ENCODE measurements at places on chromosomes 2 and 18.

DNA sequence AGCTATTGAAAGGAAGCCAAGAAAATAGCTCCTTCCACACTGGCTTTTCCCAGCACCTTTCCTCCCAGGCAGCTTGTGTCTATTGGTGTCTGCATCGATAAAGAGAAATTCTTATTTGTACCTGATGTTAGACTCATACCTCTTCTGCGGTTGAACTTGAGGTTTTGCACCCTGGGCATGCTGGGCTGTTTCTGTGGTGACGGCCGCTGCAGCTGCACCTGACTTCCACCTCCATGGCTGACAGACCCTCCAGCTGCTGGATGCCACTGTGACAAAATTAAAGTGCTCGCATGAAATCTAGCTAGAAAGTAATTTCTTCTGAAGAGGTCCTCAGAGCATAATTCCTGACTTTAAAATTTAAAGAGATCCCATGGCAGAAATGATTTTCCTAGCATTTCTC, 6.6 kb downstream of the FECH start:
- no peak for DNase-seq

GRCh38 chr2:54483426-54483825, 27.3 kb downstream of the SPTBN1 start:
- no peak for DNase-seq

DNA sequence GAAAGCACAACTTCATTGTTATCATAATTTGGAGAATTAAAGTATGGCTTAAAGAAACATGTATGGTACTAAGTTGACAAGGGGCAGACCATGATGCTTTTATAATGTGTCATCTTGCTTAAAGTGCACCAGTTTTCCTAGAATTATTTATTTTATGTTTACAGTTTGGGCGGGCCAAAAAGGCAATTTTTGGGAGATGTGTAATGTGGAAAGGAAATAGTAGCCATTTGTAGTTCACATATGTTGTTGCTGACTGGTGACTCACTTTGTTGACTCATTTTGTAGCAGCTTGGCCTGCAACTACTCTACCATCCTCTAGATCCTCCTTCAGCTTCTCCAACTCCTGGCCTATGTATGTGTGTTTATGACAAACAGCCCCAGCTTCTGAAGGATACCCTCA, 7.7 kb downstream of the ZSCAN30 start:
- DNase-seq, result no peak

GRCh38 chr2:32680942-32681341, 53.1 kb downstream of the TTC27 start:
- DNase-seq, result no peak

DNA sequence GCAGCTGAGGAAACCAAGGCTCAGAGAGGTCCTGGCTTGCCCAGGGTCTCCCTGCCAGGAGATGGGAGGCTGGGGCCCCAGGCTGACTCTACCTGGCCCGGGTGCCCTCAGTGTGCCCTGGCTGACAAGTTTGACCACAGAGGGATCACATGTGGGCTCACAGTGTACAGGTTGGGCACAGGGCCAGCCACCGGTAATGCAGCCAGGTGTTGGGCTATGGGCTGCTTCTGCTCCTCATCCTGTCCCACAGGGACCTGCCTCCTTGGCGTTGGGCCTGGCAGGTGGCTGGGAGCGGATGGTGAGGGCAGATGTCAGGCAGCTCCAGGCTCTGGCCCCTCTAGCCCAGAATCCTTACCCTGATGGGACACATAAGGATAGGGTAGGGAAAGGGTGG, 250.5 kb downstream of the LOXHD1 start:
- DNase-seq, result no peak

- no peak for DNase-seq
These were observed 39.5 kb downstream of the SFT2D3 start for GRCh38 chr2:127740665-127741288.

- DNase-seq, result no peak
These were observed 23.1 kb upstream of the DSG3 start for GRCh38 chr18:31424383-31424988.

DNA sequence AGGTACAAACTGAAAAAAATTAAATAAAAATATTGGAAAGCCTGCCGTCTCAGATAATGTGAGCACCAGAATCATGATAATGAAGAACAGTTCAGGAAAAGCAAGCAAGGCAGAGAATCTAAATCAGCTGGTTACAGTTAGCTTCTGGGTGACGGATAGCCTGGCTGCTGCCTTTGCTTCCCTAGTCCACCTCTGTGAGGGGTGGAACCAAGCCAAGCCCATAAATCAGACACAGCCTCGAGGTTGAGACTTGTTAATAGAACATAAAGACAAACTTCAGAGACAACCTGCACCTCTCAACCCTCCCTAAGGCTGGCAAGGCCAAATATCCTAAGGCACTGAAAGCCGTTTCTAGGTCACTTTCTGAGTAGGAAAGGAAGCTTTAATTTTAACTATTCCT, 334.7 kb upstream of the SLC39A10 start:
- DNase-seq, result no peak

DNA sequence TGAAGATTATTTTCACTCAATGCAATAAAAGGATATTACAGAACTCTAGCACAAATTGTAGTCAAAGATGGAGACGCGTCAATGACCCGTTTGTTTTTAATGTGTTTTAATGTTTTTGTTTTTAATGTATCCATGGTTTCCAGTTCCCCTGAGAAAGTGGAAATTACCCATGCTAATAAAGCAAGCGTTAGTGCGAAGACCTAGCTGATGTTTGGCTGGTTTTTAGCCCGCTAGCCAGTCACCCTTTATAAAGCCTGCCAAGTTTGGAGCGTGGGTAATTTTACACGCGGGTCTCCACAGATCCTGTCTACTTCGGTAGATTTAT, 430 bp upstream of the CHMP1B start:
- DNase-seq, result no peak

DNA sequence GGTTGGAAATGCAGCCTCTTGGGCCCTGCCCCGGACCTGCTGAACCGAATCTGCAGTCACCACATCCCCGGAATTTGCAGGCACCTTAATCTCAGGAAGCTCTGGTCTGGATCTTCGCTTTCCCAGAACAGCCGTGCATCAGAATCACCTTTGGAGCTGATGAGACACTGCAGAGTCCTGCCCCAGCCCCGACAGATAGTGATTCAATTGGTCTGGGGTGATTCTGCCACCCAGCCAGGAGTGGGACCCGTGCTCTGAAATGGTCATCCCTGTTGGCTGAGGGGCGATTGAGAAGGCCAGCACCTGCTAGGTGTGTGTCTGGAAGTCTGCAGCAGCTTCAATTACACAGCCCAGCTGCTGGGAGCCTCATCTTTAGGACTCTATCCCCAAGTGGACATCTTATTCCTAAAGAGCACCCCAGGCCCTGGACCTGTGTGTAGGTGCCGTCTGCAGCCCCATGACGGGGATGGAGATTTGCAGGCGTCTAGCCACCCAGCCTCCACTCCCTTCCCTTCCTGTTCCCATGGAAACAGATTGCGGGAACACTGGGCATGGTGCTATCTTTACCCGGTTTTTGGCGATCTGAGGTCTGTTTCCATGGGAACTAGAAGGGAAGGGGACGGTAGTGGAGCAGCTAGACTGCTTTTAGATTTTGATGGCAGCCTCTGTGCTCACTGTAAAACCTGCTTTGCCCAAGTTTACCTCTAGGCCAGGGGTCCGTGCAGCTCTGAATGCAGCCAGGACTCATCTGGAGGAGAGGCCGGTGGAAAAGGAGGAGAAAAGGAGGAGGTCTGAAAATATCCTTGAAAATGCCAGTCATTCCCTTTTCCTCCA, 156.1 kb downstream of the LDLRAD4 start:
- DNase-seq, result no peak

DNA sequence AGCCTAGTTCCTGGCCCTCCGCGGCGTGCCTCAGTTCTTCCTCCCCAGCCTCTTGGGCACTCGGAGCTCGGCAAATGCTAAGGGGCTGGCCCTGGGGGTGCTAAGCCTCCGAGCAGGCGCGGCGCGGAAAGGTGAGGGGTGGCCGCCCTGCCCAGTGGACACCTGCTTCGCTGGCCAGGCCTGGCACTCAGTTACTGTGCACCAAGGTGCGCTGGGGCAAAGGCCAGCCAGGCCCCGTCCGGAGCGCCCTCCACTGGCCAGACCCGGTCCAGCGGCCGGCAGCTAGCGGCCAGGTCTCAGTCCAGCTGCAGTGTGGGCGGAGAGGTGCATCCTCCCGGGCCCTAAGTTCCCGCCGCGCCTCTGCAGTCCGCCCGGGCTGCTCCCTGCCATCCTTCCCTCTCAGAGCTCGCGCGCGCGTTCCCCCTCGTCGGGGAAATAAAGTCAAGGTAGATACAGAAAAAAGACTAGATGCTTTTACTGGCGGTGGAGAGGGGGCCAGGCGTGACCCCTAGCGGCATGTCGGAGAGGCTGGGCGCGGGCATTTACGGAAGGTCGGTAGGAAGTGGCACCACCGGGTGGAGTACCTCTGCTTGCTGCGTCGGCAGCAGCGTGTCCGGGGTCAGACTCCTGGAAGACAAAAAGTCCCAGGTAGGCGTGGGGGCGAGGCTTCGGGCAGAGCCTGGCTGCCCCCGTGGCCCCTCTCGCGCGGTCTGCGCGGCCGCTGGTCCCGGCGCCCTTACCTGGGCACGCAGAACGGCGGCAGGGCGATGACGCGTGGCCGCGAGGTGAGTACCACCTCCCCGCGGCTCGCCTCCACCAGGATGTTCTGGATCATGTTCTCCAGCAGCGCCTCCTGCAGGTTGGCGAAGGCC, 9.4 kb upstream of the CRYBA2 start:
- no peak for DNase-seq

All from CD4-positive, alpha-beta T cell treated with Interferon gamma for 1 hour (primary cell).